ENCODE measurements at places on chromosomes 1 and 21.
A peak's percentile ranks its signal among the peaks of the same experiment; 100 is the strongest.

- DNase-seq = no peak
These were observed 34.8 kb upstream of the EPS15 start for GRCh38 chr1:51553911-51554310.

DNA sequence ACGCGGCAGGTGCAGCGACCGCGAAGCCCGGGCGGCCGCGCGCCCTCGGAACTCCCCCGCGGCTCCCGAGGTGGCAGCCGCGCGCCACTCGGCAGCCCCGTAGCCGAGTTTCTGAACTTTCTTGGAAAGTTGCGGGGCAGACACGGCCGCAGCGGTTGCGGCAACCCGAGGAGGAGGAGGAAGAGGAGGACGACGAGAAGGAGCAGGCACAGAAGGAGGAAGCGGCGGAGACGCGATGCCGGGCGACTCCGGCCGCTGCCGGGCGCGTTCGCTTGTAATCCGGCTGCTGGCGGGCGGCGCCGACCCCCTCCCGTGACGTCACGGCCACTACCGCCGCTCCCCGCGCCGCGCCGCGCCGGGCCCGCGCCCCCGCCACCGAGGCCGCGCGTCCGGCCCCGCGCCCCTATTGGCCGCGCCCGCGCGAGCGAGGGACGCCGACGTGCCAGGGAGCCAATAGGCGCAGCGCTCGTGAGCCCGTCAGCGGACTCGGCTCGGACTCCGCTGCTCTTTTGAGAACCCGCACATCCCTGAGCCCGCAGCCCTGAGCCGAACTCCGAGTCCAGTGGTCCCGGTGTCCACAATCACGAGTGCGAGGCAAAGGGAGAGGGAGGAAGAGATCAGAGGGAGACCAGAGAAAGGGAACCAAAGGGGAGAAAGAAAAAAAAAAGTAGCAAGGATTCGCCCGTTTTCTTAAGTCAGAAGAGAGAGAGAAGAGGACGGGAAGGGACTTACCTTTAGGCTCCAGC lies 736 bp upstream of the BARHL2 start:
- no peak for DNase-seq

GRCh38 chr1:162023547-162024501 lies at the start of gene OLFML2B:
OLFML2B (minus strand) TSS chr1:162023869; CDS start chr1:162023430, 439 bp downstream.
- DNase-seq = peak; percentile 29

DNA sequence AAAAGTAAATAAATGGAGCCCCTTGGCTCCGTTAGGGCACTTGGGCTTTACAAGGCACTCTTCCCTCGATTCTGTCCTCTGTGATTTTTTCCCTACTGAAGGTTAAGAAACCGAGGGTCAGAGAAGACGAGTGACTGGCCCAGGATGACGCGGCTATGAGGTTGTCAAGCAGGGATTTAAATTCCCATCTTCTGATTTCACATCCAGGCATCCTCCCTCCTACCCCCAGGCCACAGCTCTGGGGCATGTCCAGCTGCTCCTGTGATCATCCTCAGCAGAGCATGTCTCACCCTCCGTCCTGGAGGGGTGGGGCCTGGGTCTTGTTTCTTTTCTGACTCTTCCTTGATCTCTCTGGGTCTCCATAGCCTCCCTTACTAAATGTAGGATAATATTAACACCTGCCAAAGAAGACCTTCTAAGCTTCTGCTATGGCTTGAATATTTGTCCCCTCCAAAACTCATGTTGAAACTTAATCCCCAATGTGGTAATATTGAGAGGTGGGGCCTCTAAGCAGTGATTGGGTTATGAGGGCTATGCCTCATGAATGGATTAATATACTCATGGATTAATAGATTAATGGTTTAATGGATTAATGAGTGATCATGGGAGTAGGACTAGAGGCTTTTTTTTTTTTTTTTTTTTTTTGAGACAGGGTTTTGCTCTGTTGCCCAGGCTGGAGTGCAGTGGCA lies 4.6 kb downstream of the CRYBG2 start:
- no peak for DNase-seq

DNA sequence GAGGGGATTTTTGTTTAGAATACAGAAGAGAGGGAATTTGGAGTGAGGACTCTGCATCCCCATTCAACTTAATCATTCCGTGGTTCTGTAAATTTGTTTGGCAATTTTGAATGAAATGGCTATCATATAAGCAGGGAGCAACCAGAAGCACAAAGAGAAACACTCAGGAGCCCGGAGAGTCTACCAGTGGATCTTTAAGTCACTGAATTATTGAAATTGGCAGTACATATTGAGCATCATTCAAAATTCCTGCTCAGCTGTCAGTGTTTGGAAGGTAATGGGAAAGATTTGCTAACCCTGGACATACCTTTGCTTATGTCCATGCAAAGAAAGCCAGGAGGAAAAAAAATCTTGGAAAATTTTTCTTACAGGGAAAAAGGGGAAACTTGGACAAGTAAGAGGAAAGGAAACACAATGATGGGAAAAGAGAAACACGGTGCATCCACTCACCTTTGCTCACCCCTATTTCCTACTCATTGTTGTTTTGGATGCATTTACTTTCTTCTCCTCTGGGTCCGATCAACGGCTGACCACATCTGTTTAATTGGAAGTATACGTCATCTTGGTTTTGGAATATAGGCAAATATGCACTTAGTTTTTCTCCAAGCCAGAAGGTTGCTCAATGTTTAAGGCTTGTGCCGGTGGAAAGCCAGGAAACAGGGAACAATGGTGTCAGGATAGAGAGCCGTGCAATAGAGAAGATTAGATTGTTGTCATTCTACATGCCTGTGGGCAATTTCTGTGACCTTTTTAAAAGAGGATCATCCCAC lies 243.0 kb upstream of the LYPLAL1 start:
- DNase-seq = no peak

DNA sequence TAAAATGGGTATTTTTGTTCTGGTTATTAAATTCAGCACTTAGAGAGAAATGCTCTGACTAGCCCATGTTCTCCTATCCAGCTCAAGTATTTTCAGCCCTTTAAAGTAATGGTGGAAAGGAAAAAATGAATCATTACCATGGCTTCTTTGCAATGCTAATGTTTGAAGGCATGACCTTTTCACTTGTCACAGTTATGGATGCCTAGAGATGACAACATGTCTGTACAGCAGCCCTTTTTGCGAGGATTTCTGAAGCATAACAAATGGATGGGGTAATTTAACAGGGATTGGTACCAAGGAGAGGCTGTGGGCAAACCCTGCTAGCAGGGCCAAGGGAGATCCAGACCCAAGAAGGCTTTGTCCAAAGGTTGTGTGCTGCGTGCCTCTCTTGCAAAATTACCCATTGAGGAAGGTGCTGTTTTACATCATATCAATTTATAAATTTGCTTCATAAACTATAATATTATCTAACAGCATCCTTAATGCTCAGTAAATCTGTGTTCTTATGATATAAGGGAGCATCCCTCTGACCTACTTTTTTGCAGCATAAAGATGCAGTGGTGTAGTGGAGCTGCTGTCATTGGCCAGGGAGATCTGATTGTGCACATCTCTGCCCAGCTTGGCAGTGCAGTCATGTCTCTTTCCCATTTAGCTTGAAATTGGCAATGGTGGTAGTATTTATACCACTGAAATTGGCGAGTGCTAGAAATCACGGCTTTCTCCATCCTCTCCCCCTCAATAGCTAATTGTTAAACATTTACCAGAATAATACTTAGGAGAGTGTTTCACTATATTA lies 327.1 kb downstream of the PCP4 start:
- no peak for DNase-seq

- DNase-seq = no peak
These were observed 27.1 kb downstream of the DHCR24 start for GRCh38 chr1:54859700-54860391.

DNA sequence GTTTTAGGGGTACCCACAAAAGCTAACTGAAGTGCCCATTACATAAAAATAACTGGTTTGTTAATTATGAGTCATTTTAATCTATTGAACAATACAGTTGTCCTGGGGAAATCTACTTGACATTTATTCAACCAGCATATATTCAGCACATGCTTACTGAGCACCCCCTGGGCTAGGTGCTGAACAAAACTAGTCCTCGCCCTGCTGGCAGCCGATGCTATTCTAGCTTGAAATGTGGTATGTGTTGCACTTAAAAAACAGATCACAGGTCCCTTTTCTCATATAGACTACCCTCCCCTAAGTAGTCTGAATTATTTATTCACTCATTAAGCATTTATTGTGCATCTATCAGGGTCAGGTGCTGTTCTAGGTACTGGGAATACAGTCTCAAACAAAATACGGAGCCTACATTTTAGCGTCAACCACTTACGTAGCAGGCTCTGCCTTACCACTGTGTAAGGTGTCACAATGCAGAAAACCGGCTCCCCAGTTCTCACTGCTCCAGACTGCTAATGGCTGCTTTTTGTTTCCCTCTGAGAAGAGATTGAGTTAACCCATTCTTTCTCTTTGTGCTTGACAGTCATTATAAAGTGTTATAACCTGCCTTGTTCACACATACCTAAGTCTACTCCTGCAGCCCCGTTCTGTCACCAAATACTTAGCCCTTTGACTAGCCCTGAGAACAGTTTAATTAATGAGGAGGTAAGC lies 57.1 kb downstream of the ADCY10 start:
- DNase-seq = no peak

DNA sequence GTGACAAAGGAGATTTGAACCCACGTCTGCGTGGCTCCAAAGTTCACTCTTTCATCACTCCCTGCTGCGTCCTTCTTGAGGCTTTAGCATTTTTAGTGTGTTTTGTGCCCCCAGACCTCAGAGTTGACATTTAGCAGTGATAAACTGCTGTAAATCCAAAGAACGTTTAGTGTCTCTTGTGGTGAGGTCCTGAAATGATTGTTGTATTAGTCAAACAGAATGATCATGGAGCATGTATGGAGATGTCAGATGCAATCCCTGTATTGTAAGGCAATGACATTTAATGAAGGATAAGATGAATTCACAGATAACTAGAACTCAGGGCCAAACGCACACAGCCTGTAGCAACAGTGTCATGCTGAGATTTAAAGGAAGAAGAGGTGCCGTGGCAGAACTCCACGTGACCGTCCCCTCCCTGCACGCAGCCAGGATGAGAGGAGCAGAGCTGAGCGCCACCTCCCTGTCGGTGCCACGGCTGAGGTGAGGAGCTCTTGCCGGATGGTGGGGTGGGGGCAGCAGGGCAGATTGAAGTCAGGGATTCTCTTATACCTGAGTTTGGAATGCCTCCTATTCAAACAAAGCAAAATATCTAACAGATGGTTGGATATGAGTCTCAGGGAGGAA lies 30.1 kb downstream of the NTPCR start:
- DNase-seq = no peak

GRCh38 chr1:11804666-11805421 lies 920 bp downstream of the MTHFR start:
- peak; percentile 19 for DNase-seq

- DNase-seq = no peak
These were observed 33.3 kb downstream of the PLEKHO1 start for GRCh38 chr1:150183061-150183460.

- DNase-seq = peak; percentile 38
These were observed 61.0 kb downstream of the IER5 start for GRCh38 chr1:181149326-181150125.

GRCh38 chr1:11377001-11377583 lies 101.9 kb upstream of the DISP3 start:
- no peak for DNase-seq

- no peak for DNase-seq
These were observed 99.7 kb downstream of the PRDM16 start for GRCh38 chr1:3168678-3169077.

DNA sequence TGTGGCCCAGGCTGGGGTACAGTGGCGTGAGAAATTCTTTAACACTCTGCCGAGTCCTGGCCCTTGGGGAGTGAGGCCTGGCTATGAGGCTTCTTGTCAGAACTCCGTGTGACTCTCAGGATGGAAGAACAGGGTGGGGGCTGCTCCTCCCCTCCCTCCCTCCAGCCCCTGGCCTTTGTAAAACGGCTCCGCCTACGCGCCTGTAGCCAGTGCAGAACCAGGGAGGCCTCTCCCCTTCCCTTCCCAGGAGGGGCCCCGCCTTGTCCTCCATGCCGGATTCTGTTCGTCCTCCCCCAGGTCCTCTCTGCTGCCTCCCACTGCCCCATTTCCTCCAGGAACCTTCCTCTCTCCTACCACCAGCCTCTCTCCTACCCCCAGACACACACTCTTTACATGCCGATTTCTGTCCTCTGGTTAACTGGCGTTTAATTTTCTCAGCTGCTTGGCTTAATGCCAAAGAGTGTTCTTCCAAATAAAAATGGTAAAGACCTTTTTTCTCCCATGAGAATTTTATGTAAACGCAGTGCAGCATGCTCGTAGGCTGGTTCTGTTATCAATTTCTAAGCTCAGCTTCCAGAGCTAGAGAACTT lies 21.0 kb downstream of the PDE9A start:
- DNase-seq = no peak

DNA sequence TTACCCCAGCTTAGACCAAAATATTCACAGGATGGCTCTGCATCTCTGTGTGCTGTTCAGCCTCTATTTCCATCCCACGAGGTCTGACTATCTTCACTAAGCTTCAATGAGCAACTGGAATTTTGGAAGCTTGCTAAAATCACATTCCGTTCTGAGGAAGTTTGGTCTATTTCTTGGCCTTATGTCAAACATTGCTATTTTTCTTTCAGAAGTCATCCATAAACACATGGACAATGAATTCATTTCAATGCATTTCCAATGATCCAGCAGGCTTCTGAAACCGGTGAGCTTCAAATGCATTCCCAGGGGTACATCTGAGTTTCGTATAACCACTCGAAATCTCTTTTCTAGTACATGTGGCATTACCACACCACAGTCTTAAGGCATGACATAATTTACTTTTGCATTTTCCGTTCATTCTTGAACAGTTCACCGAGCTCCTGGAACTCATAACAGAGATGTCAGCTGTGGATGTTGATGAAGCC lies 294.1 kb upstream of the KAZN start:
- DNase-seq = no peak

- no peak for DNase-seq
These were observed 9.5 kb downstream of the EPHA8 start for GRCh38 chr1:22572818-22573217.

- no peak for DNase-seq
These were observed 3.9 kb upstream of the CLCA1 start for GRCh38 chr1:86464819-86465218.

DNA sequence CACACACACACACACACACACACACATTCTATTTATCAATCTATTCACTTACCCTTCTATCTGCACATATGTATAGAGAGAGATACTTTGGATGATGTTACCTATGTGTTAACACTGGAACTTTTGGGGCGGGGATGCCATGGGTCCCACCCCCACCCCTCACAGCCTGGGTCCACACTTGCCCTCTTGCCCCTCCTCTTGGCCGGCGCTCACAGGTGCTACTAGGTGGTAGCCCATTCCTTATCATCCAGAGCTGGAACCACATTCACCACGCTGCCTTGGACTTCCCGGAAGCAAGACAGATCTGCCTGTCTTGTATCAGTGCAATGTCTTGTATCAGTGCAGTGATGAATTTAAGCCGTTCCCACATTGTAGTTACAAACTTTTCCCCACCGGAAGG lies 85.1 kb downstream of the LBR start:
- DNase-seq = no peak

DNA sequence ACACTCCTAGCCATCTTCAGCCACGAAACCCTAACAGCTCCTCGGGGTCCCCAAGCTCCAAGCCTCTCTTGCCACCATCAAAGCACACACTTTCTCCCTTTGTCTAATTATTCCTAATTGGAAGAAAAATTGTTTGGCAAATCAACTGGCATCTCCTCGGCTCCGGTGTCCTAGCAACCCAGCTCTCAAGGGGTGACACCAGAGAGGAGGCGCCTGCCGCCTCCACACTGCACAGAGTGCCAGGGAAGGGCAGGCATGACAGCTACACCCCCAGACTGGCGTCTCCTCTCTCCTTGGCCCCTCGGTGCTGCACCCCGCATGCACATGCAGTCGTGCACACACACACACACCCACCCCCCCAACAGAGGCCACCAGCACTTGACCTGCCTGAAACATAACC lies 18.2 kb upstream of the GJB5 start:
- DNase-seq = no peak

Data from stimulated activated CD4-positive, alpha-beta T cell treated with anti-CD3 and anti-CD28 coated beads, Interleukin-4, amount 100 ng/mL, for 48 hours (primary cell).